ENCODE measurements at places on chromosomes 16 and 17.

DNA sequence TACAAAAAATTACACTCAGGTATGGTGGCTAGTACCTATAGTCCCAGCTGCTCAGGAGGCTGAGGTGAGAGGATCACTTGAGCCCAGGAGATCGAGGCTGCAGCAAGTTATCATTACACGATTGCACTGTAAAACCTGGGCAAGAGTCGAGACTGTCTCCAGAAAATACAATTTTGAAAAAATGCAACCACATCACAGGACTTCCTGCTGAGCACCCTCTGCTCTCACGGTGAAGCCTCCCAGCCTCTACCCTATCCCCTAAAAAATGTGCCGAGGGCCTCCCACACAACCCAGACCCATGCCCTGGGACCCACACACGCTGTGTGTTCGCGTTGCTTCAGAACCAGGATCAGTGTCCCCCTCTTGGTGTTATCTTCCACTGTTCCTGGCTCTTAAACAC, 236.1 kb downstream of the CPPED1 start:
- DNase-seq, result no peak

- no peak for DNase-seq
Measured at GRCh38 chr16:83970430-83970815, 2.4 kb downstream of the NECAB2 start.

DNA sequence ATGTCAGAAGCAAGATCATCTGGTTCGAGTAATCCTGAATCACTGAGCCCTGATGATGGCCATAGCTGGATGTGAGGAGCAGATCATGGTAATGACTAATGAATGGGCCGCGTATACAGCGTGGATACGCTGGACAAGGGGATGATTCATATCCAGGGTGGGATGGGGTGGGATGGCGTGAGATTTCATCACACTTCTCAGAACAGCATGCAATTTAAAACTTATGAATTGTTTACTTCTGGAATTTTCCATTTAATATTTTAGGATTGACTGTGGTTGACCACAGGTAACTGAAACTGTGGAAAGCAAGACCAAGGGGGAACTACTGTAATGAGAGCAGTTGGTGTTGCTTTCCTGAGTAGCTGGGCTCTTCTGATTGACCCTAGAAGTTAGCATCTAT, 225.5 kb downstream of the STX8 start:
- no peak for DNase-seq

DNA sequence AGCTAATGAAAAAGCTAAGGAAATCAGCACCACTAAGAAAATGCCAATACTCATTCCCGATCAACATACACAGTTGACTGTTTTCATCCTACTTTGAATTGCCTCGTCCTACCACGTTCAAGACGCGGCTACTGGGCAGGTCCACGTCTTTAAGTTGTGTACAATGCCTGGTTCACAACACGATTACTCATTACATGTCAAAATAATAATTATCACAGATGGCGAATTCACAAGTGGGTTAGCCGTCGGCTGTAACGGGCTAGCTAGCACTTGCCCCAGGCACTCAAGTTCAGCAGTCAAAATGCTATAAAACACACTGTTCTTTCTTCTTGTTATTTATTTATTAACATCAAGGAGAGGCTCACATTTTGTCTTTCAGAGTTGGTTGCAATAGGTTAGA, 124.2 kb downstream of the ZFHX3 start:
- no peak for DNase-seq

GRCh38 chr17:69914520-69914919, 160.5 kb upstream of the KCNJ16 start:
- DNase-seq, result no peak

DNA sequence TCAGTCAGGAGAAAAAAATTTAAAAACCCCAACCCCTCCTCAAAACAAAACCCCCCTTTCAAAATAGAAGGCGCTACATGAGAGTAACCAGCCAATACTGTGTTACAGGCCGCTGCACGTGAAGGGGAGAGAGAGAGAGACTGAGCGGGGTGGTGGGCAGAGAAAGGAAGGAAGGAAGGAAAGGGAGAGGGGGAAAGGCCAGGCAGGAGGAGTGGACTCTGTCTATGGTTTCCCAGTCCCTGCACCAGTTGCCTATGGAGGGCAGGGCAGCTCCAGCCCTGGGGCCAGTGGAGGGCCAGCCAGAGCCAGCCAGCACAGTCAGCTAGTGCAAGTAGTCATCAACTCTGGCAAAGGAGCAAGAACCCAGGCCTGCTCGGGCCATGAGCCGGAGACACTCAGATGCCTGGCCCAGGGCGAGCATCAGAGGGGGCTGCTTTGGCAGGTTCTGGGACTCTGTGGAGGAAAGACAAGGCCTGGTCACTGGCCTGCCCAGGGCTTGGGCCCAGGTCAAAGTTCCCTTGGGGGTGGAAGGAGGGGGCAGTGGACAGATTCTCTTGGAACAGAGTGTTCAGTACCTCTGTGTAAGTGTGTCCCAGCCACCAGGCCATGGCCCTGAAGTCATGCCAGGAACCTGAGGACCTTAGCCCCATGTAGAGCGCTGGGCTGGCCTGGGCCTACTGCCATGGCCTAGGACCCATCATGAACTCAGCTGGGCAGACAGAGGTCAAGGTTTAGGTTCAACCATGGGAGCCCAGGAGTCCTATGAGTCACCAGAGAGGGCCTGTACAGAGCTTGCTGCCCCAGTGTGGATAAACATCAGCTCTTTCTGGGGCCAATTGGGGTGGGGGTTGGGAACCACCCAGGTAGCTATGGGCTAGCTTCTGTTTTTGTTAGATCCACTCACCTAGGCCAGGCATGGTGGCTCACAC, 7.3 kb upstream of the GFOD2 start:
- no peak for DNase-seq

- no peak for DNase-seq
Measured at GRCh38 chr17:74851612-74852236, 8.0 kb downstream of the GRIN2C start.

DNA sequence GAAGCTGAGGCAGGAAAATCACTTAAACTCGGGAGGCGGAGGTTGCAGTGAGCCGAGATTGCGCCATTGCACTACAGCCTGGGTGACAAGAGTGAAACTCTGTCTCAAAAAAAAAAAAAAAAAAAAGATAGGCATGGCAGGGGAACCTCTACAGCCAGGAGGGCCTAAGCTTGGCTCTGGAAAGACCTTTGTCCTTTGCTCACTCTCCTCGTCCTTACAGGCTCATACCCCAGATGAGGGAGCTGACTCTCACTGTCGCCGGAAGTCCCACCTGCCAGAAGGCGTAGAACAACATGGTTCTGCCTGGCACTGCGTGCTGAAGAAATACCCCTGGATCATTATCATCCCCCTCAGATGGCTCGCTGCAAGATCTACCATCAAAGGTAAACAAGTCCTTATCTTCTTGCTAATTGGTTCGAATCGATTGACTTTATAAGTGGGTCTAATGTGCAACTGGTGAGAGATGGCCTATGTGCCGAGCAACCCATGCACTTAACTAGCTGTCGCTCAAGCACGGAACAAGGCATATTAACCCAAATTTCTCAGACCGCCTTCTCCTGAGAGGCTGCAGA, 29.7 kb downstream of the RTN4RL1 start:
- DNase-seq, result no peak

- no peak for DNase-seq
Measured at GRCh38 chr17:74358697-74359096, 3.0 kb downstream of the BTBD17 start.

GRCh38 chr16:72937916-72938794, 109.8 kb downstream of the ZFHX3 start:
- DNase-seq, result no peak

- no peak for DNase-seq
Measured at GRCh38 chr17:66551839-66552238, 249.4 kb downstream of the PRKCA start.

- DNase-seq, result no peak
Measured at GRCh38 chr16:58814348-58814801, 80.3 kb upstream of the GOT2 start.

DNA sequence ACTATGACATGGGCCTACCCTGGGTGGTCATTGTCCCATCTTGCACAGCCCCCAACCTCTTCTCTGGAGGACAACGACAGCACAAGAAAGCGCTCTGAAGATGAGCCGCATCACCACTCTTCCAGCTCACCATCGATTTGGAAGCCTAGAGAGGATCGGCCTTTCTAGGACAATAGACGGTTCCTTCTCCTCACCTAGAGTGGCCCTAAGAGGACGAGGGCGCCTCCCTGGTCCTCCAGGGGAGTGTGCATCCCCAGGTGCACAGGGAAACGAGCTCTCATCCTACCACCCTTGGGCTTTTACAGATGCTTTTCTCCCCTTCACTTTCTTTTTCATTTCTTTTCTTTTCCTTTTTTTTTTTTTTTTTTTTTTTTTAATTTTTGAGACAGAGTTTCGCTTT, 20.3 kb upstream of the SLC52A1 start:
- no peak for DNase-seq

GRCh38 chr16:29649588-29650494, 13.2 kb upstream of the SPN start:
- DNase-seq, result no peak

- DNase-seq, result no peak
Measured at GRCh38 chr17:50177983-50178834, 12.4 kb downstream of the SGCA start.

GRCh38 chr16:55433030-55433429, 46.0 kb upstream of the MMP2 start:
- DNase-seq, result no peak

GRCh38 chr17:7502987-7503386, 18.8 kb downstream of the POLR2A start:
- DNase-seq, result no peak

- DNase-seq, result no peak
Measured at GRCh38 chr17:15181333-15181732, 83.8 kb downstream of the PMP22 start.

GRCh38 chr16:69482410-69482991, 58.1 kb downstream of the CYB5B start:
- DNase-seq, result no peak

GRCh38 chr16:1564325-1564724, 30.9 kb downstream of the TMEM204 start:
- no peak for DNase-seq

DNA sequence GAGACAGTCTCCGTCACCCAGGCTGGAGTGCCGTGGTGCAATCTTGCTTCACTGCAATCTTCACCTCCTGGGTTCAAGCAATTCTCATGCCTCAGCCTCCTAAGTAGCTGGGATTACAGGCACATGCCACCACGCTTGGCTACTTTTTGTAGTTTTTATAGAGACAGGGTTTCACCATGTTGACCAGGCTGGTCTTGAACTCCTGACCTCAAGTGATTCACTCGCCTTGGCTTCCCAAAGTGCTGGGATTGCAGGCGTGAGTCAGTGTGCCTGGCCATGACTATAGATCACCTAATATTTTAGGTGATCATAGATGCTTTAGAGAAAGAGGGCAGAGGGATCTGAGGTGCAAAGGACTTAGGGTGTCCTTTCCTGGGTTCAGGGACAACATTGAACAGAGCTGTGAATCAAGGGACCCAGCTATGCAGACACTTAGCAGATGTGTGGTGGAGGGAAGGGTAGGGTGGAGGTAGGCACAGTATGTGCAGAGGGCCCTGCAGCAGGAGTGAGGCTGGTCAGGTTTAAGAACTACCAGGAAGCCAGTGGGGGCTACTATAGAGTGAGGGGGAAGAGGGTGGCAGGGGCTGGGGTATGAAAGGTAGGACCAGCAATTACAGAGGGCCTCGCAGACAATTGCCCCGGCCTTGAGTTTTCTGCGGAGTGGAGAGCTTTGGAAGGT, 116.5 kb downstream of the CMIP start:
- DNase-seq, result no peak

DNA sequence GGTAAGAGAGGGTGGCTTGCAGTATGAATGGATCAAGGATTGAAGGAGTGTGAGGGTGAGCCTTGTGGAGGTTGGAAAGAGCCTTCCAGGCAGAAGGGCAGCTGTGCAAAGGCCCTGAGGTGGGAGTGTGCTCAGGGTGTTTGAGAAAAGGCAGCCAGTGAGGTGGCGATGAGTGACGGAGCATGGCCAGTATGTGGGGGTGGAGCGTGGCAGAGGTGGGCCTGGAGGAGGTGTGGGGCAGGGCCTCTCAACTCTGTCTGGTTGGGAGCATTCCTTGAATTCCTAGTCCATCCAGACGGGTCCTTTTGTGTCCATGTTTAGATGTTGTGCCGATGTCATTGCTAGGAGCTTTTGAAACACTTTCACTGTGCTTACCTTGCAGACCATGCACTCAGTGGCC, 51.3 kb downstream of the EPN2 start:
- DNase-seq, result no peak

GRCh38 chr16:88541831-88542616, 28.2 kb upstream of the ZC3H18 start:
- no peak for DNase-seq

DNA sequence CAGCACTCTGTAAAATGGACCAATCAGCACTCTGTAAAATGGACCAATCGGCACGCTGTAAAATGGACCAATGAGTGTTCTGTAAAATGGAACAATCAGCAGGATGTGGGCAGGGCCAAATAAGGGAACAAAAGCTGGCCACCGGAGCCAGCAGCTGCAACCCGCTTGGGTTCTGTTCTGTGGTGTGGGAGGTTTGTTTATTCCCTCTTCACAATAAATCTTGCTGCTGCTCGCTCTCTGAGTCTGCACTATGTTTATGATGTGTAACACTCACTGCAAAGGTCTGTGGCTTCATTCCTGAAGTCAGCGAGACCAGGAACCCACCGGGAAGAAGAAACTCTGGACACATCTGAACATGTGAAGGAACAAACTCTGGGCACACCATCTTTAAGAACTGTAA, 20.5 kb downstream of the TMEM100 start:
- no peak for DNase-seq

DNA sequence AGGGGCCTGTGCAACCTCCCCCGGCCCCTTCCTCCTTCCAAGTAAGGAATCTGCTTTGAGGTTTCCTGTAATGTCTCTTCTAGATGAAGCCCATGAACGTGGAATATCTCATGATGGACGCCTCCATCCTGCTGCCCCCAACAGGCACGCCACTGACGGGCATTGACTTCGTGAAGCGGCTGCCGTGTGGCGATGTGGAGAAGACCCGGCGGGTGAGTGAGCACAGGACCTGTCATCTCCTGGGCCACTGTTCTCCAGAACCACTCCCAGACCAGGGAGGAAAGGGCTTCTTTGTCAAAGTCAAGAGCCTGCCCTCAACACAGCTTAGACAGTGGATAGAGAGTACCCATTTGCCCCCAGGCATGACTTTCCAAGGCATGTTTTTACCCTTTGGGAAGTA, 107.1 kb downstream of the CLEC16A start:
- no peak for DNase-seq

DNA sequence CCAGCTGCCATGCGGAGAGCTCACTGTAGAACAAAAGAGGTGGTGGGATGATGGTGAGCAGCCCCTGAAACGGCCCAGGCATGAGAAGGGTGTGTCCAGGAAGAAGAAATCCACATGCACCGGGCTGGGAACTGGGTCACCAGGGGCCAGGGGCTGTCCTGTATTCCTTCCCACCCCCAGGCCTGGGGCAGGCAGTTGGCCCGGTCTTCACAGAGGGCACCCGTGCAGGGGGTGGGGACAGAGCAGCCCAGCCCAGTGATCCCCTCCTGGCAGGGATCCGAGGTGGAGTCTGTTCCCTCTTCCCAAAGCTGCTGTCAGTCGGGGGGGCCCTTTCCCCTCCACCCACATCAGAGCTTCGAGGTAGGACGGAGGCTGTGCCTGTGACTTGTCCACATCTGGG, 9.2 kb downstream of the HS3ST6 start:
- DNase-seq, result no peak
